Neural crest cell (in vitro differentiated cells): ENCODE measurements at places on chromosomes 4 and X. TPM values are rescaled to one million over a fixed set of nuclear protein-coding genes. Genes with fewer than 3 reads are reported as not detected.

The CORIN gene
- 0.05 and 0.34 TPM in 2 replicates for total RNA-seq

The NLGN3 gene
- total RNA-seq: 29.5 and 31.5 TPM in 2 replicates

The C4orf51 gene
- total RNA-seq: not detected in 2 replicates

The ADH1C gene
- total RNA-seq: not detected in 2 replicates

The ADGRG4 gene
- total RNA-seq: not detected in 2 replicates

The MMRN1 gene
- total RNA-seq: 10.7 and 11.7 TPM in 2 replicates
